ENCODE measurements at places on chromosomes 11 and 22.

- DNase-seq, result no peak
These were observed 20.1 kb downstream of the TMEM218 start for GRCh38 chr11:125091247-125091876.

- DNase-seq, result no peak
These were observed 132.2 kb upstream of the PLET1 start for GRCh38 chr11:112392904-112393303.

DNA sequence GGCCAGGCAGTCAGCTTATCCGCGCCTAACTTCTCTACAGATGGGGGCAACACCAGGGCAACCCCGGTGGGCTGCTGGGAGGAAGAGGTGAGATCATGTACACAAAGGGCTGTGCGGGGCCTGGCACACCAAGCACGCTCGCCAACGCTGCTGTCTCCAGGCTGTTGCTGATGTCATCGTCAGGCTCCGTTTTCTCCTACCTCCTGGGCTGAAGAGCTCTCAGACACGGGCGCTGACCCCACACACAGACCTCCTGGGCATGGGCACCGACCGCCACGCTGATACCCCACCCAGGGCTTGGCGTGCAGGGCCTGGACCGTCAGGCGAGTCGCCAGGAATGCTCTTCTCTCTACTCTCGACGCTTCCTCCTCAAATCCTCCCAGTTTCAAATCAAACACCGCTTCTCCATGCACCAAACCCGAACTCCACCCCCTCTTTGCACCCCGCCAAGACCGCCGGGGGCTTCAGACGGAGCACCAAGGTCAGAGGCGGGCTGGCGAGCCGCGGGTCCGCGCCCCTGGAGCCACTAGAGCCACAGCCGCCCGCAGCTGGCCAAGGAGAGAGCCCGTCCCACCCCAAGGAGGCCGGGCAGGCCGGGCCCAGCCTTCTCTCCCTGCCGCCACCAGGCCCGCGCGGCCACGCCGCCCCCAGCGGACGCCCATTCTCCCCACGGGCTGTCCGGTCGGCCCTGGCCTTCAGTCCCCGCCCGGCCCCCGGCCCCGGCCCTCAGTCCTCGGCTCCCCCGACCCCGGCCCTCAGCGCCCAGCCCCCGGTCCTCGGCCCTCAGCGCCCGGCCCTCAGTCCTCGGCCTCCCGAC, 772 bp downstream of the SBF1 start:
- DNase-seq, result no peak

DNA sequence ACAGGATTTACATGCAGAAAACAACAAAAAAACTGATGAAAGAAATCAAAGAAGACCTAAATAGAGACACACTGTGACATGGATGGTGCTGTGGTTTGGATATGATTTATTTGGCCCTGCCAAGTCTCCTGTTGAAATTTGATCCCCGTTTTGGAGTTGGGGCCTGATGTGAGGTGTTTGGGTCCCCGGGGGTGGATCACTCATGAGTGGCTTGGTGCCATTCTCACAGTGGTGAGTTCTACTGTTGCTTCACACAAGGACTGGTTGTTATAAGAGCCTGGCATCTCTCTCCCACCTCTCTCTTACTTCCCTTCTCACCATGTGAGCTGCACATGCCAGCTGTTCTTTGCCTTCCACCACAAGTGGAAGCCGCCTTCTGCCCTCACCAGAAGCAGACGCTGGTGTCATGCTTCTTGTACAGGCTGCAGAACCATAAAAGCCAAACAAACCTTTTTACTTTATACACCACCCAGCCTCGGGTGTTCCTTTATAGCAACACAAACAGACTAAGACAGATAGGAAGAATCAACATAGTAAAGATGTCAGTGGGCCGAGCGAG, 7.8 kb upstream of the RTL6 start:
- no peak for DNase-seq

DNA sequence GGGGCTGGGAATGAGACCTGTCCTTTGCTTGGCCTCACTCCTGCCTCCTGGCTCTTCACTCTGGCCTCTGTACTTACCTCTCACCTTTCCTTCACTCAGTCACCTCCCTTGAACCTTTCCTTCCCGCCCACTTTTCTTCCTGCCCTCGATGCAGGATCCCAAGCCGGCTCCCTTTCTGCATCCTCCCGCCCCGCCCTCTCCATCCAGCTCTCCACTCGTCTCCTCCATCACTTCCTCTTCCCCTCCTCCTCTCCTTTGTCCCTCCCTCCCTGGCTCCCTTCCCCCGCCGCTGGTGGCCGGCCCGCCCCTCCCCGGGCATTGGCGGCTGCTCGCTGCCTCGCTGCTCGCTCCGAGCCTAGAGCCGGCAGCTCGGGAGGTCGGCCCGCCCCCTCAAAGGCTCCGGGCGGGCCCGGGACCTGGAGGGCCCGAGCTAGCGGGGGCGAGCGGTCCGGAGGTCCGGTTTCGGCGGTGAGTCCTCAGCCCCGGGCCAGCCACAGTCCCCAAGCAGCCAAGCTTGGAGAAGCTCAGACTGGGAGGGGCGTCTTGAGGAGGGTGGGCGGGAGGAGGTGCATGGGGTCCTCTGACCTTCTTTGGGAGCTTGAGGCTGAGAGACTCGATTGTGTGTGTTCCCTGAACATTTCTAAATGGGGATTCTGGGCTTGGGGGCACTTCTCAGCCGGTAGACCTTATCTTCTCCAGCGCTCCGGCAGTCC, 13.8 kb downstream of the PHLDB1 start:
- DNase-seq, result no peak

GRCh38 chr11:120964857-120965256, 59.0 kb upstream of the TBCEL start:
- no peak for DNase-seq

DNA sequence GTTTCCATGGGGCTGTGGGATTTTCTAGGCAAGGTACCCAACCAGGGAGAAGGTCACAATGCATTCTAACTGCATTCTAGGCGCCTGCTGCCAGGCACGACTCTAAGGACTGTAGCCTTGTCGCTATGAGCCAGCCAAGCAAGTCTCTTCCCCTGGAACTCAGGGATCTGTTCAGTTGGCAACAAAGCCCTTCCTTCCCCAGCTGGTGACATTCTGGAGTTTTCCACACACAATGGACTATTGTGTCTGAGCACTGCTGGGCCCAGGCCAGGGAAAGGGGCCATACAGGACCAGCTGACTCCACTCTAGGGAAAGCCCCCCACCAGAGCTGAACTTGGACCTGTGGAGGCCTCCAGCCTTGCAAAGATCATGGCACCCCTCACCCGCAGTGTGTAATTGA, 116.8 kb downstream of the RRAS2 start:
- no peak for DNase-seq

GRCh38 chr11:23263466-23263865, 403.2 kb upstream of the CCDC179 start:
- DNase-seq, result no peak

DNA sequence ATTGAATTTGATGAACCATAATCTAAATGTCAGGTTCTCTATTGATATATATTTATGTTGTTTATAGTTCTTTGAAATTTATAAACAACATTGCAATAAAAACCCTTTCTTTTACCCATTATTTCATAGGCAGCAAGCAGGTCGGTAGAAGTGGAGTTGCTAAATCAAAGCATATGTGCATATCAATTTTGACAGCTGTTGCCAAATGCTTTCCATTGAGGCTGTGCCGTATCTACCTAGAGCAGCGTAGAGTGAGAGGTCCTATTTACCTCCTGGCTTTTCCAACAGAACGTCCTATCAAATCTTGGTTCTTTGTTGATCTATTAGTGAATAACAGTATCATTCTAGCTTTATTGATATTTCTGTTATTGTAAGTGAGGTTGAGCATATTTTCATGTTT, 77.5 kb upstream of the SLC22A12 start:
- DNase-seq, result no peak

DNA sequence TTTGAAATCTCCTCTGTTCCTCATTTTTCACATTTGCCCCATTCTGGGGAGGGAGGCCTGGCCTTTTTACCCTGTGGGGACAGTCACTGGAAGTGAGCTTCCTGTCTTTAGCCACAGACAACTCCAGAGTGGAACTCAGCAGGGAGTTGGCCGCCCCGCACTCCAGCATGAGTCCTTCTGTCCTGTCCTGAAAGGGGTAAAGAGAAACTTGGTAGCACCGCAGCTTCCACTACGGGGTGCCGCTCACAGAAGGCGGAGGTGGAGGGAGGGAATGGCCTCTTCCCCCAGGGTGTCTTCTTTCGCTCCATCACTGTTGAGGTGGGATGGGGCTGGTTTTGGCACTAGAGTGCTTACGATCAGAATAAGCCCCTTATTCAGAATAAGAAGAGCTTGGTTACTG, 132.2 kb downstream of the ST3GAL4 start:
- DNase-seq, result no peak

GRCh38 chr11:31711137-31711536, 100.0 kb downstream of the PAX6 start:
- DNase-seq, result no peak

GRCh38 chr22:23072077-23072910, 2.0 kb downstream of the GNAZ start:
- DNase-seq, result no peak

DNA sequence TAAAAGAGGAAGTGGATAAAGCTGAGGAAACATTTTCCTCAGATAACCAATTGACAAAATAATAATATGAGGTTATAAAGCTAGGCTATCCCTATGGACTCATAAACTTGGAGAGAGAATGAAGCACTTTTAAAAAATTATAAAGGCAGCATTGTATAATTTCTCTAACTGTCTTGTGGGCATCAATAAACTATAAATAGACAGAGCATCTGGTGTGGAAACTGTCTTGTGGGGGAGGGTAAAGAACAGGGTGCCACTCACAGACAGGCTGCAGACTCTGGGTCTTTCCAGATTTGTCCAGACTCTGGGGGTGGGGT, 333.5 kb downstream of the BUD13 start:
- DNase-seq, result no peak

- no peak for DNase-seq
These were observed 125.3 kb upstream of the CADM1 start for GRCh38 chr11:115629456-115630015.

- DNase-seq, result no peak
These were observed 52.3 kb upstream of the BMAL1 start for GRCh38 chr11:13225038-13226001.

DNA sequence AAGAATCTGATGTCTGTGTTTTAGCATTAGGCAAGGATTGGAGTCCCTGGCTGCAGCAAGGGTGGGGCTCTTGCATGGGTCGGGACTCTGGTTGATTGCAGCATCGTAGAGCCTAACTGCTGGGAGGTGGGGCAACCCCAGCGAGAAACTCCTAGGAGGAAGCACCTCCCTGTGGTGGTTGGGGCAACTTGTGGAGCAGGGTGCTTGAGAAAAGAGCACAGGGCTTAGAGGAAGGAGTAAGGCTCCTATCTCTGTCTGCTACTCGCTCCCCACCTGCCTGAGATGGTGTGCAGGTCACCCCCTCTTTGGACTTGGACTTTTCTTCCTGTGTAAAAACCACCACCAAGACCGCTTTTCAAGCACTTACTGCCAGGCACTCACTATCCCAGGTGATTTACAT, 15.6 kb downstream of the SREBF2 start:
- no peak for DNase-seq

DNA sequence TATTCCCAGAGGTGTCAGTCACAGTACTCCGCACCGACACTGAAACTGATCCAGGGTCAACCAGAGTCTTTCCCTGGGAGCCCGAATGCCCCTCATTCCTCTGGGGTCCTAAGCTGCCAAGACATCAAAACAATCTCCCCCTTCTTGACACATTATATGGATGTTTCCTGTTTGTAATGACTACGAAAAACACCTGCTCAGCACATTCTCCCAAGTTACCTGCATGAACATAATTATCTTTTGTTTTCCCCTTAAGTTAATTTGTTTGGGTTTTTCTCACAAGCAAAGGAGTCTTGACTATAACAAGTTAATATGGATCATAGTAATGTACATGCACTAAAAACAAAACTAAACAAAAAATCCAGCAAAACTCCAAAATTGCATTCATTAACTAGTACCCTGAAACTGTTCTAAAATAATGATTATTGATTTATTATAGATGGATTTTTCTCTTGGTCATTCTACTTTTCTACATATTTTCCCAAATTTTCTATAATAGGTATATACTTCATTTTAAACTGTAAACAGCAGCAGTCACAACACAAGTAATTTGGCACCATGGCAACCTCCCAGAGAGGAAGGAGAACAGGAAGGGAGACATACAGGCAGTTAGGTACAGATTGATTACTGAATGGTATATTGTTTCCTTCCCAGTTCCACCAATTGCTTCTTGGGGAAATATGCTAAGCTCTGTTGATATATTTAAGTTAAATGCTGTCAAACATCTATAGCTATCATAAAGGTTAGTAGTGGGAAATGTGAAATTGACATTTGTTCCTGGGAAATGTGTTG, 631.5 kb downstream of the METTL15 start:
- DNase-seq, result no peak

GRCh38 chr11:91804042-91804441, 420.6 kb upstream of the FAT3 start:
- no peak for DNase-seq

DNA sequence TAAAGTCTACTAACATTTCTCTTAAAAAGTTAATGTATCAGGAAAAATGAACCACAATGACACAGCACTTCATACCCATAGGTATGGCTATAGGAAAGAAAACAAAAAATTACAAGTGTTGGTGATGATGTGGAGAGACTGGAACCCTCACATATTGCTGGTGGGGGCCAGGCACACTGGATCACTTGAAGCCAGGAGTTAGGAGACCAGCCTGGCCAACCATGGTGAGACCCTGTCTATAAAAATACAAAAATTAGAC, 26.7 kb downstream of the TCF20 start:
- DNase-seq, result no peak

GRCh38 chr22:45518580-45518991, 15.9 kb downstream of the FBLN1 start:
- no peak for DNase-seq

- DNase-seq, result no peak
These were observed 52.5 kb upstream of the CARD18 start for GRCh38 chr11:105192115-105192514.

DNA sequence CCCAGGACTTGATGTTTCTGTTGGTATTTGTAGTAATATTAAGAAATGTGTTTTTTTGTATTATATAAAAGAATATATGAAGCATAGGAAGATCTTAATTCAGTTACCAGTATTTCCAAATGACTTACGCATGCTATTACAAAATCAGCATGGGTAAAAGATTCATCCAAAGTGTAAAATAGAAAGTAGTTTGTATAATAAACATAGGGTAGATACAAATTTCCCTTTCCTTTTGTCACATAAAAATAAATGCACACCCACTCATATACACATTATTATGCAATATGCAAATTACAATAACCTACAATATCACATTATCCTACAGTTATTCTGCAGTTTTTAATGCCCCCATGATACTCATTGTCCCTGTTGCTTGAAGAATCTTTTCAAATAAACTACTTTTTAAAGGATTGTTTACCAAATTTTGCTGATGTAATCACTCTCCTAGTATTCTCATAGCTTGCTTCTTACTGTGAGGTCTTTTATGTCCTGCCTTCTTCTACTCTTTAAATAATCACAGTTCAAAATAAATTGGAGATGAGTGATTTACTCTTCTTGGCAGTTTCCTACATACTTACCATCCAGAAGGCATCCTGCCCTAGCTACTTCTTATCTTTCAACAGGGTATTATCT, 244.0 kb downstream of the CASP12 start:
- no peak for DNase-seq

DNA sequence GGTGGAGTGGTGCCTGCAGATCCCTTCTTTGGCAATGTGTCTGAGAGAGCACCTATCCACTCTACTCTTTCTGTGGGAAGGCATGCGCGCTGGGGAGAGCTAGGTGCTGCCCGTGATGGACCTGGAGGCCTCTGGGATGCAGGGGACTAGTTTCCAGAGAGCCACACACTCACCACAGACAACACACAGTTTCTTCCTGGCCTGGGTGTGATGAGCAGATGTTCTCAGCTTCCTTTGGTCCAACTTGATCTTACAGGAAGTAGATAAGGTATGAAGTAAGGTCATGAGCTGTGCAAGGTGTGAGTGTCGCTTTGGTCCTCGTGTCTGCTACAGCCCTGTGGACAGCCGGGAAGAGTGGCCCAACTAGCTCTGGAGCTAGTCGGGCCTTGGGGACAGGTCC, 27.3 kb upstream of the SUSD2 start:
- no peak for DNase-seq
